ENCODE measurements at places on chromosomes 6 and 20.

GRCh38 chr20:35637276-35637675, 21.6 kb downstream of the SPAG4 start:
- no peak for DNase-seq

GRCh38 chr6:125906158-125906998, 50.2 kb upstream of the HINT3 start:
- DNase-seq: peak; percentile 69

DNA sequence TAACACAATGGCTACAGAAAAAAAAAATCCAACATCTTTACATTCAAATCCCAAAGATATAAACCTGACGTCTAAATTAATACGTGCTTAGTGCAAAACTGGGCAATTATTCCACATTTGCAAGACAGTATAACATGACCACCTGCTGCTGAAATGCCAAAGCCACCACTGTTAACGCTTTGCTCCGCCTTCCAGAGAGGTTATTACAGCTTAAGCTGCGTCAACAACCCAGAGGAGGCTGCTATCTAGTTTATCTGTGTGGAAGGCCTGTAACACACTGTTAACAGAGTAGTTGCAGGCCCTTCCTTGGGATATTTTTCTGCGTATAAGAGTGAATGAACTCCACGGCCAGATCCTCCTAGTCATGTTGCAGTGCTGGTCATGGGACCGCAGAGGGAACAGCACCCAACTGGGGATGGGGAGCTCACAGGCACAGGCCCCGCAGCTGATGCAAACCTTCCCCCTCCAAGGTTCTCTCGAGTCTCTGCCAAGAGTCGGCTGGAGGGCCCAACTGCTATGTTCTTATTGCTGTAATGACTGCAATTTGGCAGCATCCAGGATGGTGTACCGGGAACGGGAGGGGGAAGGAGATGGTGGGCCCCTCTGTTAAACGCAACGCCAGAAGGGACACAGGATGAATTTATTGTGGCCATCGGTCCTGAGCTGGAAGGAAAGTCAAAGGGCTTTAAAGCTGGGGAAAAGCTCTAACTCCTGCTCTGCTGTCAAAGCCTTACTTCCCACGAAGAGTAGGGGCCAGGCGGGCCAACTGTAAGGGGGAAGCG, 993 bp upstream of the NCOA7 start:
- DNase-seq: peak; percentile 54

DNA sequence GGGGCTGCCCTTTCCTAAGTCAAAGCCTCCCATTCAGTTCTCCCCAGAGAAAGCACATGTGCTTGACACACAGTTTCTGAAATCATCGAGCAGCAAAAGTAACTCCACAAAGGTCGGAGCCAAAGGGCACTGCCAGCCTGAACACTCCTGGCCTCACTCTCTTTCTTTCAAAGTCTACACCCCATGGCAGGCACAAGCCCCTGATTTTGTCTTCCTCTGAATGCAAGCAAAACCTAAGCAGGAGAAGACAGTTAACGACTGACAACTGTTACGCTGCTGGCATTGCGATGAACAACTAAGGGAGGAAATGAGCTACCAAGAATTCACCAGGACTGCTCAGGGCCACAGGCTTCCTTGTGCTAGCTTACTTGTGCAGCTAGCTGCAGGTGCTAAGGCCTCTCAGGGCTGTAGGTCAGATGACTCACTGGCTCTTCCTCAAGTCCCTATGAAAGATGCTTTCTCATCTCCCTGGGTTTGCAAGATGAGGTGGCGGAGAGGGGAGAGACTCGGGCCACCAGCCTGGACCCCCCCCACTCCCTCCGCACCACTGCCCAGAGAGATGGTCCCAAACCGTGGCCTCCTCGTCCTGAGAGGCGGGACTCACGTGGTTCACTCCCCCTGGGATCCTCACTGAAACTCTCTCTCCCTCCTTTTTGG, 208.2 kb downstream of the DLL1 start:
- peak; percentile 24 for DNase-seq

DNA sequence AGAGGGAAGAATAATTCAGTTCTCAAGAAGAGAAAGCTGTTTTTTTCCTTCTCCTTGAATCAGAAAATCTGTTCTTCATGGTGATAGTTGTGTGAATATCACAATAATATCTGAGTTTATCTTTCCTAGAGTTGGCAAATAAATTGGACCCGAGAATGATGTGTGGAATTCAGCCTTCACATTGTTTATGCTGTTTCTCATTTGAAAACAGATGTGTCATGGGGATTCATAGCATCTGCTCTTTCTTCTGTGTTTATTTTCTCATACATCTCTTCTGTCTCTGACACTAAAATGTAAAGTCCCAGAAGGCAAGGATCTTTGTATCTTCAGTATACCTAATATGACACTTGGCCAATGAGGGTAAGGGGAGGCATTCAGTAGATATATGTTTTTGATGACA, 103.6 kb upstream of the SGK1 start:
- no peak for DNase-seq

DNA sequence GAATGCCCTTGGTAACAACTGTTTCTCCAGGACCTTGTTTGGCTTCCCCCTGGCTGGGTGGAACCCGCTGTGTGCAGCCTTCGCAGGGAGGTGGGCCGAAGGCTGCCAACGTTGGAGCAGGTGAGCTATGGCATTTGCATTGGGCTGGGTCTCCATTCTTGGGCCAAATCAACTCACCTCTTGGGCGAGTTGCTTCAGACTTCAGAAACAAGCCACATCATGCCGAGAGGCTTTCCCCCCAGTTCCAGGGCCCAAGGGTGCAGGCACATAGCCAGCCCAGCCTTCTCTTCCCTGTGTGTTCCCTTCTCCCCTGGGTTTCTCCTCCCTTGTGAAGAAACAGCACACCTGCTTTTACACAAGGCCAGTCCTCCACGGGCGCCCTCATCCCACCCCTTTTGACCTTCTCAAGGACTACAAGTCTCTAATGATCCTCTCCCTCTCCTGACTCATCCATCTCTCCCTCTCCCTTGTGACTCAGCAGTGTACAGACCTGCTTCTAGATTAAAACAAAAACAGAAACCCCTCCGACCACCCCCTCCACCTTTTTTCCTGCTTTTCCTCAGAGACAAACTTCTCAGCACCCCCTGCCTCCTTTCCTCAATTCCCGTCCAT, 41.6 kb downstream of the FAM209B start:
- DNase-seq: no peak

DNA sequence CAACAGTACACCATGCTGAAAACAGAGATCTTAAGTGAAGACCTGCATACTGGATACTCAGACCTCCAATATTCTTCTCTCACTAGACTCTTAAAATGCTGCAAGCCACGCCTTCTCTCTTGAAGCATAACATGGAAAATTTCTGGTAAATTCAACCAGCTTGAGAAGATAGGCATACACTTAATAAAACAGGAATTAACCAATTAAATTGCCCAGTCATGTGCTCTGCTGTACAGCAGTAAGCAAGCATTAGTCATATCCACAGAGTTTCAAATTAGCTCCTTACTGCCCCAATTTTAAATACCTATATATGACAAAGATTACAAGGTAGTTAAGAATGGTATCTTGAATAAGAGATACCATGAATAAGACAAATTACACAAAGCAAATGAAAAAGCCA, 53.8 kb downstream of the C6orf58 start:
- DNase-seq: no peak

DNA sequence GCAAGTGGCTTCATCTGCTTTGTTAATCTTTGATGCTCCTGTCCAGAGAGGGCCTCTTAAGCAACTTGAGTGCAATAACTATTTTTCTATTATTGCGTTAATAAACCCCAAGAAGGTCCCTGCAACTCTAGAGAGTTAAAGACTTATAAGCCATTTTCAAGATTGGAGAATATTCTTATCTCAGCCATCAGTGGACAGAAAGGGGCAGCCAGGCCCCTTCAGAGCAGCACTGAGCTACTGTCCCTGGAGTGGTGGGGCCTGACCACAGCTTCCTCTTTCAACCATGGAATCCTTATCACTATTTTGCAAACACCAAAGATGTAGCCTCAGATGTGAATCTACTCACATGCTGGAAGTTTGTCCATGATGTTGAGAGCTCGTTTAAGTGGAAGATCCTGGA, 2.8 kb upstream of the MAS1L start:
- no peak for DNase-seq

DNA sequence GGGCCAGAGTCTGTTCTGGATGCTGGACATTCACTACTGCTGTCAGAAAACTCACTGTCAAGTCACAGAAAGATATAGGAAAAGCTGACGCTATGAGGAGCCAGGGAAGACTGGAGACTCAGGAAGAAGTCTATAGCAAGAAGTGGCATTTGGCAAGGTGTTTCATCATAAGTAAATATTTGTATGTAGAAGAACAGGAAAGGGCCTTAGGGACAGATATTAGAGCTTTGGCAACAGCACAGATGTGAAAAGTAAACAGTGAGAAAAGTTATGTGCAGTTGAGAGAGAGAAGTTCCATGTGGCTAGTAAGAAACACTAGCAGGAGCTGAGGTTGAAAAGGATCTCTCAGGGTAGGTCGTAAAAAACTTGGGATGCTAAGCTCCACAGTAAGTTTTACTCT, 868.9 kb downstream of the PHF3 start:
- no peak for DNase-seq
